ENCODE measurements at places on chromosomes 2 and 18.
A peak's percentile ranks its signal among the peaks of the same experiment; 100 is the strongest.

- DNase-seq, result no peak
Observed at GRCh38 chr18:51164761-51165281, 32.7 kb downstream of the MEX3C start.

- DNase-seq, result peak; percentile 67
Observed at GRCh38 chr2:219230059-219230540, 494 bp downstream of the ANKZF1 start.

DNA sequence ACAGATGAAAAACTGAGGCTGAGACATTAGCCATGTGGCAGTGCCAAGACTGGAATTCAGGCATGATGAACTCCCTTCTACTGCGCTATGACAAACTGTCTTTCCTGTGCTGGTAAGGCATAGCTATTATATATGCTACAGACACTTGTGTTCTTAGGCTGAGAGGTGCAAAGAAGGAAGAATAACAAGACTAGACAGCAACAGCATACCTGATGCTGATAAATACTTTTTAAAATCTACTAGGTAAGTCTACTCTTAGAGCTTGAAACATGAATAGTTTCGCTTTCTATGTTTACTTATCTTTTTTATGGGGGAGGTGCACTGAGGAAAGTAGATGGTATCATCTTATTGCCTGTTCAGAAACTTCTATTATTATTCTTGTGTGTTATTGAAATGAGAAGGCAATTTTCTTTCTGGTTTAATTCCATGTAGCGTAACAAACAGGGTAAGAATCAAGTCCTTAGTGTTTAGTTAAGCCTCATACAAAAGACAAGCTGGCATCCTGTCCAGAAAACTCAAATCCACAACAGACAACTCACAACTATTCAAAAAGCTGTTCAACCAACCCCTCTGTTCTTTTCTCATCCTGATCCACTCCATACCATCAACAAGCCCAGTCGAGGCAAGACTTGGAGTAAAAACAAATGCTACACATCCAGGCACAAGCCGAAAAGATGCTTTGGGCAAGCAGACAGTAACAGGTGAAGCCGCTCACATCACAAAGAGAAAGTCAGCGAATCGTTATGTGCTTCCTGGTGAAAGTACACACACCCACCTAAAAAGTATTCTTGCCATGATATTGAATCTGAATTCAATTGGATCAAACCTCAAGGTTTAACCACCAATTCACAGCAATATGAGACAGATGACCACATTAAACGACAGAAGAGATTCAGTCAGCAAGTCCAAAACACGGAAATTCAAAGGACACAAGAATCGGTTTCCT is 1.5 kb downstream of the TTC32 start:
- no peak for DNase-seq

- DNase-seq, result no peak
Observed at GRCh38 chr2:86118130-86118529, 12.1 kb downstream of the PTCD3 start.

- DNase-seq, result no peak
Observed at GRCh38 chr2:39786761-39787522, 7.9 kb upstream of the THUMPD2 start.

GRCh38 chr2:25316101-25316500 is 25.6 kb downstream of the DNMT3A start:
- no peak for DNase-seq

DNA sequence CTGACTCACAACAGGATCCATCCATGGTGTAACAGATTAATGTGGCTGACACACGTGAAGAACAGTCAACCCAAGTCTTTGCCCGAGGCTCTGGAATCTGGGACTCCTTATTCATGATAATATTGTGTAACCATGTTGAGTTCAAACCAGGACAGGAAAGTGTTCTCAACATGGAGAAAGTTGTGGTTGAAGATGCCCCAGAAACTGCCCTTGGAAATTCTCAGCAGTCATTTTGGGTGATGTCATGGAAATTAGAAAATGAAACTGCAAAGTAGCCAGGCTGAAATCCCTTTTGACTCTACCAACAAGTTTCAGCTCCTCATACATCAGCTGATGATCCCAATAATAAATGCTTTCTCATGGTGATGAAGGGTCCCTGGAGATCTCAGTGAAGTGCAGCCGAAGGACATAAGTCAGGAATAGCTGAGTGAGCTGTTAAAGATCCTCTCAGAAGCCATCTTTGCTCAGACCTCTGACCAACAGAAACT is 307.7 kb downstream of the TNS1 start:
- DNase-seq, result peak; percentile 98

DNA sequence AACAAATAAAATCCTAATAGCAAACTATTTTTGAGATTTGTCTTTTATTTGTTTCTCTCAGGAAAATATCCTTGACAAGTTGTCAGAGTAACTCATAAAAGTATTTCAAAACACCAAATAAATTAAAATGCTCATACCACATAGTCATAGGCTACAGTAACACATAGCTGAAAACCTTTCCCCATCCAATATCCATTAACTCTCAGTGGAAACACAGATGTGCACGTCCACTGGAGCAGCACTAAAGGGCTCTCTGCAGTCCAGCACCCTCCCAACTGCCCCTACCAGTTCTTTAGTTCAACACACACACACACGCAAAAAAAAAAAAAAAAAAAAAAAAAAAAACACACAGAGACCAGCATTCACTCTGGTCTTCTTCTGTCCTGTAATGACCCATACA is 879 bp upstream of the XDH start:
- DNase-seq, result no peak

- no peak for DNase-seq
Observed at GRCh38 chr2:78749638-78750037, 275.9 kb upstream of the REG3G start.

- DNase-seq, result no peak
Observed at GRCh38 chr2:85431570-85432205, 13.2 kb downstream of the SH2D6 start.
